Activated CD4-positive, alpha-beta T cell treated with anti-CD3 and anti-CD28 coated beads, Interleukin-2, amount 50 U/mL, for 1 hour (primary cell): ENCODE measurements at places on chromosomes 3 and 15.

DNA sequence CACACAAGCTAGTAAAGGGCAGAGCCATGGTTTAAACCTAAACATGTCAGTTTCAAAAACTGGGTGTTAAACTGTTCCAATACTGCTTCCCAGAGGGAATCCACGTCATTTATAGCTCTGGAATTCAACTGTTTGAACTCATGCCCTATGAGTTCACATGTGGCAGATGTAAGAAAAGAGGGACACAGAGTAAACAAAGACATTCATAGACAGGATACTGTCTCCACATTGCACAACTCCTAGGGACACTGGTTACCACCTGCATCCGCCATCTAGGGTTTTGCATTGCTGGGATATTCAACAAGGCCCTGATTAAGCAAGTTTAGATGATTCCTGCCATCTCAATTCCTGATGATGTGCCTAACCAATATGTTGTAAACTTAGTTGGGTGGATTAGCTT, 134.1 kb upstream of the COL8A1 start:
- no peak for DNase-seq

- no peak for DNase-seq
Measured at GRCh38 chr3:170712798-170713197, 126.9 kb upstream of the SLC7A14 start.

- no peak for DNase-seq
Measured at GRCh38 chr15:62026487-62027262, 33.6 kb downstream of the VPS13C start.

DNA sequence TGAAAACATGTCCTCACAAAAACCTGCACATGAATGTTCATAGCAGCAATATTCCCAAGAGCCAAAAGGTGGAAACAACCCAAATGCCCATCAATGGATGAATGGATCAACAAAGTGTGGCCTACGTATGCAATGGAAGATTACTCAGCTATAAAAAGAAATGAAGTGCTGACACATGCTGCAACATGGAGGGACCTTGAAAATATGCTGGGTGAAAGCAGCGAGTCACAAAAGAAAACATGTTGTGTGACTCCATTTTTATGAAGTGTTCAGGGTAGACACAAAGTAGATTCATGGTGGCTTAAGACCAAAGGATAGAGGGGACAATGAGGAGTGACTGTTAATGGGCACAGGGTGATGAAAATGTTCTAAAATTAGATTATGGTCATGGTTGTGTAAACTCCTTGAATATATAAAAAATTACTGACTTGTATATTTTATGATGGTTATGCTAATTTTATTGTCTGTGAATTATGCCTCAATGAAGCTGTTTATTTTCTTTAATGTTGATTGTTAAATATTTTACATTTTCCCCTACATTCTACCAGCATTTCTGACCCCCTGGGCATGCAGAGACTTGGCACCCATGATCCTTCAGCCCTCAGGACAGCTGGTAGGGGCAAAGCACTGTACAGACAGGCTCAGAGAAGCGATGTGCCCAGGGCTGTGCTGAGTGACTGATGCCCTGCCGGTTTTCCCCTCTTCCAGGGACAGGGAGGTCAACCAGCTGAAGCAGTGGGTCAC, 37.8 kb downstream of the CFAP100 start:
- no peak for DNase-seq

DNA sequence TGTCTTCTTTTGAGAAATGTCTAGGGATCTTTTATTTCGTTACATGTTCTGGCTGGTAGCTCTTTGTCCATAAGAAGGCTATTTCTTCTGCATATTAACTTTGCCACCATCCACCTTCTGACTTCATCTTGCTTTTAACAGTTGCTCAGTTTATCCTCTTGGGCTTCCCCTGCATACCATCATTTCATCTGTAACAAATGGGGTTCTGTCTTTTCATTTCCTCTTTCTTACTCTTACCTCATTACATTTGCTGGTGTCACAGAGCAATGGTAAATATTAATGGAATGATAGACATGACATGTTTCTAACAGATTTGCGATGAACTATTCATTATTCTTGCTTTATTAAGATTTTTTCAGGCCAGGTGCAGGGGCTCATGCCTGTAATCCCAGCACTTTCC, 62.4 kb downstream of the GASK1A start:
- DNase-seq = no peak

- no peak for DNase-seq
Measured at GRCh38 chr3:155208183-155208800, 85.2 kb downstream of the STRIT1 start.

DNA sequence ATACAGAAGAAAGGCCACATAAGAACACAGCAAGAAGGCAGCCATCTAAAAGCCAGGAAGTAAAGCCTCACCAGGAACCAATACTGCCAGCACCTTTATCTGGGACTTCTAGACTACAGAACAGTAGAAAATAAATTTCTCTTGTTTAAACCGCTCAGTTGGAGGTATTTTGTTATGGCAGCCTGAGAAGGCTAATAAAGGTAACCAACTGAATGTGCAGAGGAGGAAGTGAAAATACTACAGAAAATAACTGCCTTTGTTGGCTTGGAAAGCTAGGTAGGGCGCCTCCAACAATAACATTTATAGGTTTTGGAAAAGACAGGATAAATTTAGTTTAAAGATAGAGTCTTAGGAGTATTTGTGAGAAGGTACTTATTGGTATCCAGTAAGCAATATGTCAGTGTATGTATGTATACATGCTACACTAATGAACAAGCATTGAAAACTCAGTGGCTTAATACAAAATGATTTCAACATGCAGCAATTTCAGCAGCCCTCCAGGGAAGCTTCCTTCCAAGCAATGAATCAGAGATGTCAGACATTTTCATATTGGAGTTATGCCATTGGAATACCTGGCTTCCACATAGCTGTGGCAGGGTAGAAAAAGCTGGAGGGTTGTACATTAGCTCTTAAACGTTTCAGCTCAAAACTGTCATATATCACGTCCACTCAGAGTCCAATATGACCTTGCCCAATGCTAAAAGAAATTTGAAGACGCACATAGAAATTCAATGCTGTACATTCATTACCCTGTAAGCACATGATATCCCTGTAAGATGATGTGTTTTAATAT, 48.9 kb downstream of the ZBBX start:
- DNase-seq = no peak

GRCh38 chr3:43346978-43347749, 60.8 kb downstream of the SNRK start:
- DNase-seq = no peak

DNA sequence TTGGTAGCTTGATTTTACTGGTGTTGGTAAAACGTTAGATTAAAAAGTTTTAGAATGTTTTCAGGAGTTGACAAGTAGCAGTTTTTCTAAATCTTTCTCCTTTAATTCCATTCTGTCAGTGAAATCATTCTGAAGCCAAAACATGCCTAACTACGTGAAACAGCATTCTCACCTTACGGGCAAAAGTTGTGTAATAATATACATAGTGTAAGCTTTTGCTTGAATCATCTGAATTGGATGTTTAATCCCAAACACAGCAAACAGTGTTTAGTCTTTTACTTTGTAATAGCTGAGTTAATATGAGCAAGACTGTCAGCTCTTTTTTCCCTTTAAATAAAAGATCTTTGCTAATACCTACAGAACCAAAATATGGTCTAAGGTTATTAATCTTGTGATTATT, 100.6 kb downstream of the CYP19A1 start:
- no peak for DNase-seq

DNA sequence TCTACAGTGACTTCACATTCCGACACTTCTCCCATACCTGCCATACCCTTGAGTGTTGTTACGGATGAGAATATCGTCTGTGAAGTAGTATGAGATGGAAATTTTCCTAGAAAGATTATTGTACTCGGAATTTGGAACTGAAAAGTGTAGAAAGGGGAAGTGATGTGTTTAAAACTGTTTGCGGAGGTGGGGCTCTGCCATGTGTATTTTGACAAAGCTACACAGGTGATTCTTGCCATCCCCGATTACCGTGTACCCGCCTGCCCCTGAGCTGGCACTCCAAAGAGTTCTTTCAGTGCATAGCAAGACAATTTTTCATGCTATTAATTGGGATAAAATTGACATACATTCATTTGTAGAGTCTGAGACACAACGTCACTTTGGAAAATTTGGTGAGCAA, 81.7 kb downstream of the OPA1 start:
- DNase-seq = no peak

GRCh38 chr15:71802770-71803169, 7.6 kb upstream of the NR2E3 start:
- DNase-seq = peak; percentile 7

GRCh38 chr15:56367156-56367555, 1.9 kb downstream of the TEX9 start:
- no peak for DNase-seq

DNA sequence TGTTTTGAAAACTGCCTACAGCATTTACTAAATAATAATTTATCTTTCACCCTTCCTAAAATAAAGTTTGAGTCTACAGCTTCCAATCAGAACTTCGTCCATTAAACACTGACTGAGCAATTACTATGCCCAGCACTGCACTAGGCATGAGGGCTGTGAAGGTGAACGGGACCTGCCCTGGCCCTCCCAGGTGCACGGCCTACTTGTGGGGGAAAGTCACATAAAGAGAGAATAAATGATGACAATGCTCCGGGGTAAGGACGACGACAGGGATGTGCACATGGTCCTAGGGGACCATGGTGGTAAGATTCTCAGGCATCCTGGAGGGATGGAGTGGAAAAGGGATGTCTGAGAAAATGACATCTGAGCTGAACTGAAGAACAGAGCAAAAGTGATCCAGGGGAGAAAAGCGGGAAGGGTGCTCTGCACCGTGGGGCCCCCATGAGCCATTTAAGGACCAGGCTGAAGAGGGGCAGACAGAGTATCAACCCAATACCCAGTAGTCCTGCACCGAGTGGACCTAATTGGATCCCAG, 11.5 kb downstream of the PLA2G4F start:
- no peak for DNase-seq

- no peak for DNase-seq
Measured at GRCh38 chr3:136802481-136802996, 16.4 kb upstream of the SLC35G2 start.

DNA sequence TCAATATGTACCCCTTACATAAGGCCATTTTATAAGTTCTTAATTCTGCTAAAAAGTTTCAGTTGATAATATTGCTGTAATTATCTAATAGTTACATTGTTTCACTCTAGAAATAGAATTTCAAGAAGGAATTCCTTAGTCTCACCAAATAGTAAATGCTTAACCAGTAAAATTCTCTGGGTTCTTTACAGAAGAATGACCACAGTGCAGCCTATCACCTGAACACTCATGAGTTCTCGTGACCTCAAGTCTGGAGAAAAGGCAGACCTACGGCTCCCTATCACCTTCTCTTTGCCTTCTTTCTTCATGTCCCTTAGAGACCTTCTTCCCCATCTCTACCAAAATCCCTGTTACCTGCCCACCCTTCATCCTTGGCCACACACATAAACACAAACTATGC, 30.9 kb downstream of the CCDC191 start:
- no peak for DNase-seq

GRCh38 chr3:127639173-127640041, 10.4 kb downstream of the PODXL2 start:
- no peak for DNase-seq

- no peak for DNase-seq
Measured at GRCh38 chr3:7562892-7563291, 702.0 kb downstream of the GRM7 start.

DNA sequence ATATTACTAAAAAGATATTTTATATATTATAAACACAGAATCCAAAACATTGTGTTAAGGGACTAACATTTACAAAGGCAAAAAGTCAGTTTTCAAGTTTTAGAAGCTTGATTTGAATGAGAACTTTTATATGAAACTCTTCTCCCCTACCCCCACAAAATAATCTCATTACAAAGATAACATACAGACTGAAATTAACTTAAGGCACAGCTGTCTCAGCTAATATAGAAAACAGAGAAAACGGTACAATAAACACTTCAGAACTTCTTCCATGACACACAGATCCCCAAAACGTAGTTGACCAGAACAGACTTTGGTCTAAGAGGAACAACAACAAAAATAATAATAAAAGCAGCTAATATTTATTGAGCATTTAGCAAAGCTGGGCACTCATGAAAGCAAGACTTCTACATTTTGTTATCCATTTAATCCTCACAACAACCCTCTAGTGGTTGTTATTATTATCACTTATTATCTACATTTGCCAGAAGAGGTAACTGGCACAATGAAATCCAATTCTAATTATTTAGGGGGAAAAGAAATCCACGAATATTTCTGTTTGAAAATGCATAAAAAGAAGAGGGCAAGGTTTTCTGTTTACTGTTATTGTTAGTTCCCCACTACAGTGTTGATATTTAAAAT, 68.1 kb downstream of the PFN2 start:
- DNase-seq = no peak

- DNase-seq = no peak
Measured at GRCh38 chr3:14304101-14305045, 98.0 kb upstream of the SLC6A6 start.

- DNase-seq = no peak
Measured at GRCh38 chr3:14837186-14837877, 18.6 kb downstream of the FGD5 start.

DNA sequence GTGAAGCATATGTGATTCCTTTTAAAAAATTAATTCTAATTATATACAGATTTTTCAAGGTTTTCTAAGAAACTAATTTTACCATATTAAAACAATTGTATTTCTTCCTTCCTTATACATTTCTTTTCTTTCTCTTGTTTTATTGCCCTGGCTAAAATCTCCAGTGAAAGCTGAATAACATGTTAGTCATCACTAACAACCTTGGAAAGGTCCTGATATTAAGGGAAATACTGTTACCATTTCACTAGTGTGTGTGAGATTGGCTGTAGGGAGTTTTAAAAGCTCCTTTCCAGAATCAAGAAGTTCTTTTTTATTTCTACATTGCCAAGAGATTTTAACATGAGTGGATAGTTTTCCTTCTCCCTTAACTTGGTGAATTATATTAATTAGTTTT, 229.7 kb upstream of the EIF1B start:
- DNase-seq = no peak

- DNase-seq = no peak
Measured at GRCh38 chr3:138877226-138877625, 42.5 kb upstream of the PIK3CB start.

GRCh38 chr3:24566927-24567326, 72.3 kb upstream of the THRB start:
- no peak for DNase-seq

- DNase-seq = no peak
Measured at GRCh38 chr15:67018441-67018840, 47.0 kb upstream of the SMAD3 start.
